ENCODE measurements at places on chromosomes 4 and X.
A peak's percentile ranks its signal among the peaks of the same experiment; 100 is the strongest.

DNA sequence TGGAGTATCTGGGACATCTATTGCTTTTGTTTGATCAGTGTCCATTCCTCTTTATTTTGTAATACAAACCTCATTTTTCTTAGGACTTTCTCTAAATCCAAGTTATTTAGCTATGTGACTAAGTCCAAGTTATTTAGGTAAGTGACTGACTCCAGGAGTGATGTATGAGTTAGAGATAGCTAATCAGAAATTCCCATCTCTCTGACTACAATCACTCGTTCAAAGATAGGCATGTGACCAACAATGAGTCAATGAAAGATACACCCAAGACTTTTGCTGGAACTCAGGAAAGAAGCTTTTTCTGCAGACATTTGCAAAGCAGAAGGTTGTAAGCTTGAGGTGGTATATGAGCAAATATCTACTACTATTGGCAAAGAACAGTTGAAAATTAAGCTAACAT, 72.5 kb upstream of the KCNIP4 start:
- no peak for DNase-seq

DNA sequence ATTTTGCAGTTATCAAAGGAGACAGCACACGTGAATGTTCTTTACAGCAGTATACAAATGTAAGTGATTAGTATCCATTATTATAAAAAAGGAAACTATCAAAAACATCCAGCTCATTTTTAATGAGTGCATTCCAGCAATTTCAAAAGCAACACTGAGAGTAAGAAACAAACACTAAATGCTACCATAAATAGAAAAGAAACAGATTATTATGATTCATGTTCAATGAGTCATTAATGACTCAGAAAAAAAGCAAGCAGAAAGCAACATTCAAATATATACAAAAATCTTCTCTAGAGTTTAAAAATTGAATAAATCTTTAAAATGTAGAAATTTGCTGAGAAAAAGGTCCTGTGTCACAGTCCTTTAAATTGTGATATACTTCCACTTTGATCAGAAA, 346.5 kb upstream of the FMR1 start:
- no peak for DNase-seq

DNA sequence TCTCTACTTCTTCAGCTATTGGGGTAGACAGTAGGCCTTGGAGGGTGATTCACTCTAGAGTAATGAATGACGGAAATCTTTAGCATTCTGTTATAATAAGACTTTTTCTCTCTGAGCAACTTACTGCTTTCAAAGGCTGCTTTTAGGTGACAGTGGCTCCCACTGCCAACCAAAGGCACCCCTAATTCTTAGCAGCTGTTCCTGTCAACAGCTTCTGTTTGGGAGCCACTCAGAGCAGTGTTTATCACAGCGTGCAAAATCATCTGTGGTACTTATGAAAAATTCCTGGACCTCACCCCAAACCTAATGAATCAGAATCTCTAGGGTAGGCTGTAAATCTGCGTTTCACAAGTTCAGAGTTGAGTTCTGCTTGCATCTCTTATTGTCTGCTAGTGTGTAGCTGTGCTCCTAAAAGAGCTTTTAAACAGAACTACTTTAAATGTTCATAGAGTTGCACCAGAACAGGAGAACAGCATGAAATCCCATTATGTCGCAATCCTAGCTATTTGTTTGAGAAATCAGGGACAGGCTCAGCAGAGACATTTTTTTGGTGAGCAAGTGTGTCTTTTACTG, 52.8 kb upstream of the POU4F2 start:
- no peak for DNase-seq

DNA sequence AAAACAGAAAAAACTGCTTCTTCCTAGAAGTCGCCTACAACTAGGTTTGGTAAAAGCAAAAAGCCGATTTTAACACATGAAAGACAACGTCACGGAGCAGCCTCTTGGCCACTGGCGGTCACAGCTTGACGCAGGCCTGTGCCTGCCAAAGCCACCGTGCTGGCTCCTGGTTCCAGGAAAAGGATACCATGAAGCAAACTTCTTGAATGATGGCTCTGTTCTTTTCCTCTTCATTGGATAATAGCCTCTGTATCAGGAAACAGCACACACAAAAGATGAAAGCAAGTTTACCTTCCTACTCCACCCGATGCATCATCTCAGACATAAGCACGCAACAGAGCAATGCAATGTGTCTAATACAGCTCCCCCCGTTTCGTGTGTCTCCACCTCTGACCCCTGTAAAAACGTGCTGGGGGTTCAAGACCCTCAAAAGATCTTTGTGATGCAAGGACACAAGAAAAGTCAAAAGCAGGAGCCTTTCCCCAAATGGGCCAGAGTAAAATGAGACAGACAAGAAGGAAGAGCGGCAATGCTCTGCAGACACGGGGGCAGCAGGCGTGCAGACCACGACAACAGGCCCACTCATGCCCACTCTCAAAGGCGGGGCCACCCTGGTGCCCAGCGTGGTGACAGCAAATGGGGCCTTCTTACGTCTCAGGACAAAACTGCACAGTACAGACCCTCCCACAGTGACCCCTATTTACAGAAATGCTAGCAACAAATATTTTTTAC, 19.4 kb downstream of the GAK start:
- DNase-seq, result no peak

- no peak for DNase-seq
Observed at GRCh38 chr4:31125496-31125895, 405.3 kb downstream of the PCDH7 start.

GRCh38 chr4:78585633-78586032, 34.1 kb downstream of the ANXA3 start:
- no peak for DNase-seq

DNA sequence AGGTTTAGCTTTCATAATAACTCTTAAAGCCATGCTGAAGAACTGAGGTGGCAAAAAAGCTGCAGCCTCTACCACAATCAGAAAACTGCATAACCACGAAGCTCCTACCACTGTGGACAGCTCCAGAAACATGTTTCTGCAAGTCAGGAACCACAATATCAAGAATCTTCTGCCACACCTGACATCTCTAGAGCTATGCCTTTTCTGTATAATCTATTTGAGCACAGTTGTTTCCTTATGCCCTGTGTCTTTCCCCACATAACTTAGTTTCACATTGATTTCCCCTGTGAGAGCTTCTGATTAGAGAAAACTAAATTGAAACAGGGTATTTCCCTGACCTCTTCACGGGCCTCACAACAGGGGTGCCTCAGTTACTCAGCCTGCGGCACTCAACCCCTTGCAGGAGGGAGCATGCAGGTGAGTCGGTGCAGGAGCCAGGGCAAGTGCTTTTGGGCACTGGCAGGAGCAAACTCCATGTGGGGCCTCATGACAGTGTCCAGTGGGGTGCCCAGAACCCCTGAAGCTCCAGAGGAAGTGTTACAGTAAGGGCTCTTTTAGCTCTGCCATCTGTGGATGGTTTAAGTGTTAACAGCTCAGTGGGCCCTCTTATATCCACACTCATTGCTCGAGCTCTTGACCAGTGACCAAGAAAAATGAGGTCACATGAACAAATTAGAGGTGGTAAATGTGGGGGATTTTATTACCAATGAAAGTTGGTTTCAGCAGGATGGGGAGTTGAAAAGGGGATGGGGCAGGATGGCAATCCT, 132.8 kb upstream of the BMP3 start:
- DNase-seq, result no peak

DNA sequence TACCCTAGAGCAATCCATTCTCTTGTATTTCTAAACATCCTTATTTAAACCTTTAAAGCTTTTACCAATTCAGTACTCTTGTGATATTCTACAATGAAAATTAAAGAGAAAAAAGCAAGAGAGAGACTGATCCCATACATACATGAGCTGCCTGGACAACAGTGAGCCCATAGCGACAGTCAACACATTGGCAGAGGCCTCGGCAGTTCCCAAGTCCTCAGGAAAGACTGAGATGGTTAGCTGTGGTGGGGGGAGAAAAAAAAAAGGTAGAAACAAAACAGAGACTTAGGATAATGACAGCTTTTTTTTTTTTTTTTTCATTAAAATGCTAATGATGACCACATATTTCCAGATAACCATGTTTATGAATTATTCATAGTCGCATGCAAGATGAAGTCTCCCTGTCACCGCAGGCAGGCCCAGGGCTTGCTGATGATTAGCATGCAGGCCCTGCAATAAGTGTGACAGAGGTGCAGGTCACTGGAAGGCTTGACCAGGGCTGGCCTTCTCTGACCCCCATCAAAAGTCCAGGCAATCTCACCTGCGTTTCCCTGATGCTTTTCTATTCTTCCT, 148.8 kb downstream of the APBB2 start:
- DNase-seq, result no peak

DNA sequence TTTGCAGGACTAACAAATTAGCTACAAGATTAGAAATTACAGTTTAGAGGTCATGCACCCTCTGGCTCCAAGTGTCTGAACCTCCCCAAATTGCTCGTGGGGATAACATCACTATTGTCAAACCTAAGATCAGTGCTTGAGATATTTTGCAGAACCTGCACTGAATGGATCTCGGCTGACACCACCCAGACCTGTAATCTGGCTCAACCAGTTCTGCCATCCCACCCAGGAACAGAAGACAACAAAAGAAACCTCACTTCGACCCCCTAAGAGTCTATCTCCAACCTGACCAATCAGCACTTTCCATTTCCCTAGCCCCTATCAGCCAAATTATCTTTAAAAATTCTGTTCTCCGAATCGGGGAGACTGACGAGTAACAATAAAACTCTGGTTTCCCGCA, 318.7 kb downstream of the NAP1L3 start:
- DNase-seq, result no peak

GRCh38 chrX:130108647-130109428, 1.5 kb downstream of the ELF4 start:
- DNase-seq, result peak; percentile 54

- no peak for DNase-seq
Observed at GRCh38 chr4:140906993-140907962, 151.1 kb upstream of the TBC1D9 start.

GRCh38 chr4:154622598-154622997, 10.1 kb upstream of the FGG start:
- DNase-seq, result no peak

GRCh38 chr4:127622621-127622920, 10.2 kb upstream of the INTU start:
- DNase-seq, result no peak

DNA sequence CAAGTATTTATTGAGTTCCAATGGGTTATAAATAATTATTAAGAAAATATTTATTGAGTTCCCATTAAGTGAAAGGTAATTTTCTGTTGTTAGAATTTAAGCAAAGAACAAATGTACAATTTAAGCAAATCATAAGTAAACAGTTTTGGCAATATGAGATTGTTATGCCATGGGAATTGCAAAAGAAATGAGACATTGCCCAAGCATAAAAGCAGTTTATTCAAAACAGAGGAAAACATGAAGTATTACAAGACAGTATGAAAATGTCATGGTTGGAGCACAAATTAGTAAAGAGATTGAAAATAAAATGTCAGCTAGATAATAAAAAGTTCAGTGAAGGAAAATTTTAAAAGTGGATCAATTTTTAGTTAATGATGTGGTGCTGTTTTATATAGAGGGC, 706.1 kb upstream of the EPHA5 start:
- no peak for DNase-seq

DNA sequence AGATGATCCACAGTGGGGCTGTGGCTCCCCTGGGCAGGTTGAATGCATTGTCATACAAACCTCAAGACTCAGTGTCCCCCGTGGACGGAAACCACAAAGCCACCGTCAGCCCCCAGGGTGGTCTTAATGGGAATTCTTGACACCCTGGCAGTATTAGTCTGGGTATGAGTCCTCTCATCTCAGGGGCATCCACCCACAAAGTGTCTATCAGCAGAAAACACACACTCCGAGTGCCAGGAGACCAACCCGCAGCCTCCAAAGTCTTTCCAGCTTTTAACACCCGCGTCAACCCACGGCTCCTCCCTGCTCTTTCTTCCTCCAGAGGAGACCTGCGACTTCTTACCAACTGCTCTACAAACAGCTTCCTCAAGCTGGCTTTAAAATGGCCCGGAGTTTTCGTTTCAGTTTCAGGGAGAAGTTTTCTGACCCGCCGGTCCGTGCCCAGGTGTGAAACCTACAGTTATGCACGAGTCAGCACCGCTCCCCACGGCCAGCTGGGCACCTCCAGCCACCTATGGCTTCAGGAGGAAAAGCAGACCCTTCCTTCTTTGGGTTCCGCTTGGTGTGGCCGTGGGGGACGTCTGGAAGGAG, 14.4 kb upstream of the ASMTL start:
- no peak for DNase-seq

DNA sequence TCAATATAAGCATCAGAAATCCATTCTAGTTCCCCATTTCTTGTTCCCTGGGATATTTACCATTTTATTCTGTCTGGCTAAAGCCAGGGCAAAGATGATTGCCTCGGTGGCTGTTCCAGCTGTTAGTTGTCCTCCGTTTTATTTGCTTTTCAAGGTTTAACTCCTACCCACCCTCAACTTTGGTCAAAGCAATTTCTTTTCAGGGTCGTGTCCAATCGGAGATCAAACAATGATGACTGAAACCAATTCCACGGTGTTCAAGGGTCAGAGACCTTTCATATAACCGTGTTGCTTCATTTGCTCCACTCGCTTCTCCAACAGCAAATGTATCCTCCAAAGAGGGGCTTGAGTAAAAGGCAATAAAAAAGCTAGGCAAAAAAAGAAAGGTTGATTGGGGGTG, 193.5 kb upstream of the FTHL17 start:
- DNase-seq, result no peak

- no peak for DNase-seq
Observed at GRCh38 chr4:141207961-141208360, 12.7 kb upstream of the ZNF330 start.

GRCh38 chr4:182091128-182091527, 152.1 kb upstream of the TENM3 start:
- DNase-seq, result no peak

GRCh38 chrX:50798783-50799182, 15.2 kb downstream of the SHROOM4 start:
- no peak for DNase-seq

DNA sequence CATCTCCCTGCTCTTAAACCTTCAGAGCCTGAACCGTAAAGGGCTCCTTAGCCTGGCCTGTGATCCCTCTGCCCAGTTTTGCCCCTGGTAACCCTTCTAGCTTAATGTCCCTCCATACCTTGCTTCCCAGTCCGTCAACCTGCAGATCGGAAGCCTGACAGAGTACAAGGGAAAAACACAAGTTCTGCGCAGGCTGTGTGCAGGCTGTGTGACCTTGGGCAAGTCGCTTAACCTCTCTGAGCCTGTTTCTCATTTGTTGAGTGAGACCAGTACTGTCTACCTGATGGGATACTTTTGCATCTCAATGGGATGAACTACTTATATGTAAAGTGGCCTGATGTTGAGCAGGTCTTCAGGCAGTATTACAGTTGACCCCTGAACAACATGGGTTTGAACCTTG, 1.7 kb downstream of the NSDHL start:
- DNase-seq, result no peak

GRCh38 chr4:36363024-36363423, 81.6 kb downstream of the DTHD1 start:
- DNase-seq, result no peak
